ENCODE measurements at places on chromosomes 4 and X.

- DNase-seq: no peak
Observed at GRCh38 chr4:1711571-1712215, 426 bp downstream of the SLBP start.

DNA sequence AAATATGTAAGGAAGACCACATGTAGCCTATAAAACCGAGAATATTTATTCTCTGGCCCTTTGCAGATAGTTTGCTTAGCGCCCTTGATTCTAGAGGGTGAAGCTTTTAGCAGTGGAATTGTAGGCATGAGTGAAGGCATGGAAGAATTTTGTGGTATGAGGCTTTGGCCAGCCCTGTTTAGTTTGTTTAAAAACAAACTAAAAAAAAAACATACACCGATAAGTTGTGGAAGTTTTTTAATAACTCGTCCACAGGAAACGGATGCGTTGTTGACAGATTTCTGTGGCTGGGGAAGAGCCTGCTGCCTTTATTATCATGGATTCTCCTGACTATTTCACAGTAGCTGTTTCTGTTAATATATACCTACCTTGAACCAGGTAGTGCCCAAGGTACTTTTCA is 194.7 kb upstream of the LNX1 start:
- DNase-seq: no peak

DNA sequence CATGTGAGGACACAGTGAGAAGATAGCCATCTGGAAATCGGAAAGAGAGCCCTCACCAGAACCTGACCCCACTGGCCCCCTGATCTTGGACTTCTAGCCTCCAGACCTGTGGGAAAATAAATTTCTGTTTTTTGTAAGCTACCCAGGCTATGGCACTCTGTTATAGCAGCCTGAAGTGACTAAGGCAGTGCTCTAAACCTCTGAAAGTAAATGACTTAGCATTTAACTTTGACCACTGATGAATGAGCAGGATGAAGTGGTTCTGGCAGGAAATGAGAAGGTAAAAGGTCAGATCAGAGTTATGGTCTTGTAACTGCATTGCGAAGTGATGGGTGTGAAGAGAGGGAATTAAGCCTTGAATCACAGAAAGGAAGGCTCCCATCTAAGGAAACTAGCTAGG is 17.0 kb downstream of the GPAT3 start:
- DNase-seq: no peak

- no peak for DNase-seq
Observed at GRCh38 chr4:17523662-17524061, 8.7 kb downstream of the CLRN2 start.

DNA sequence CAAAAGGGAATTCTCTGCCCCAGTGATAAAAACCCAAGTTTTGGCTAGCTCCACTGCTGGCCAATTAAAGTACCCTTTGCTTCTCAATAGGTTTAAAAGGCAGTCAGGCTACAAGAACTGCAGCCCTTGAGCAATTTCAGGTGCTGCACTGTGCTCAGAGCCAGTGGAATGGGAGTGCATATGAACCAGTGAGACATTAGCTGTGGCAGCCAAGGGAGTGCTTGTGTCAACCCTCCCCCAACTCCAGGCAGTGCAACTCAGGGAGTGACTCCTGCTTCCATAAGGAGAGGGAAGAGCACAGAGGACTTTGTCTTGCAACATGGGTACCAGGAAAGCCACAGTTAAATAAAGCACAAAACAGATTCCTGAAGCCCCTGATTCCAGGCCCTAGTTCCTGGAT is 61.6 kb upstream of the VAMP7 start:
- no peak for DNase-seq

GRCh38 chr4:22764183-22764582 is 71.4 kb downstream of the GBA3 start:
- no peak for DNase-seq

- no peak for DNase-seq
Observed at GRCh38 chr4:37989398-37990260, 29.4 kb downstream of the PTTG2 start.

- no peak for DNase-seq
Observed at GRCh38 chrX:23902419-23902818, 5.3 kb downstream of the APOO start.

DNA sequence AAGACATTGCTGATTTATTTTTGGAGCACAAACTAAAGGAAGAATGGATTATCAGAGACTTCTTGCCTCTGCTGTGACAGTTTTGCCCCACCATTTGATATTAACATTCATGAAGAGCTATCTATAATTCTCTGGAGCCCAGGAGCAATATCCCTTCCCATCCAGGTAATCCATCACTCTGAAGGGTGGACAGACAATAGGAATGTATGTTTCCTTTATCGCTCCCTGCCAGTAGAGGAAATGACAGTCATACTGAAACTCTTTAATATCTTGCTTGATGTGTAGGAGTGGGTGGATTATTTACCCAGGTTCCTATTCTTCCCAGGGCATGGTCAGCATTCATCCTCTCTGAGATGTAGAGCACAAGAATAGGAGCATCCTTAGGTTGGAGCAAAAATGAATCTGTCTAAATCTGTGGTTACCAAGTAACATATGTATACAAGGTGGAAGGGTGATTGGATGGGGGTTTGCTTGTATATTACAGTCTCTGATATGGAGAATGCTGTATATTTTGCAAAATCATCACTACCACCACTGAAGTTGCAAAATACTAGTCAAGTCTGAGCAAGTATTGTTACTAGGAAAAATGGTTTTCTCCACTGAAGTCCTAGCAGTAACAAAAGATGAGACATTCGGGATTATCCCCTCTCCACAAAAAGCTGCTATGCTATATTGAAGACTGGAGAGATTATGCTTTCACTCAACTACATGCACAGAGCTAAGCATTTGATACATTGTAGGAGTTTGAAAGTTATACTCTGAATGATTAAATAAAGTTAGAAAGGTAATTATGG is 151.6 kb downstream of the CBLL2 start:
- DNase-seq: no peak

DNA sequence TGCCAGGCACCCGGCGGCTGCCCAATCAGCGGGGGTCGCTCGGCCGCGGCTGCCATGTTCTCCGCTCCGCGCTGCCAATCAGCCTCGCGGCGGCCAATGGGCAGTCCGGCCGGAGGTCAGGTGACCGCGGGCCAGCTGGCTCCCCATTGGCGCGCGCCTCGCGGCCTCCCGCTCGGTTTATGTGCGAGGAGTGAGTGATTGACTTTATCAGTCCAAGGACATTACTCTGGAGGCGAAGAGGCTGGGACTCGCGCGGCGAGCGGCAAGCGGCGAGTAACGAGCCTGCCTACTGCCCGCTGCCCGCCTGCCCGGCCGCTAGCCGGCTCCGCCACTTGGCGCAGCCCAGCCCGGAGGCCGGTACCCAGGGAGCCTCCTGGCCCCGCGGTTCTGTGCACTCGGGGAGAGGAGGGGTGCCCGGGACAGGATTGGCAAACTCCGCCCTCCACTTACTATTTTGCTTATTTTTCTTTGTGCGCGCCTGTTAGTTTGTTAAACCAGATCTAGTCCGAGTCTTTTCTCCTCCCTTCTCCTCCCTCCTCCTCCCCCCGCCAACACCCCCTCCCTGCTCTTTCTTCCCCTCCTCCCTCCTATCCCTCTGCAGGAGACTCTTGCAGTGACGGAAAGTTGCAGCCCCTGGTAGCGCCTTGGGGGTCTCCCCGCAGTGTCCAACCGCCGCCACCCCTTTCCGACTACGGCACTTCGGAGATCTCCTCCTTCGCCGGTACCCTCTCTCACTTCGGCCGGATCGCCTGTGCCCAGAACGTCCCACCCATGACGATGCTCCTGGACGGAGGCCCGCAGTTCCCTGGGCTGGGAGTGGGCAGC is at the start of gene ZIC3:
Gene ZIC3 (plus strand): TSS at position 207 of the 825 bp plus-strand sequence. CDS start 565 bp downstream, at position 772.
- DNase-seq: no peak

- DNase-seq: no peak
Observed at GRCh38 chr4:52837716-52838558, 24.2 kb upstream of the RASL11B start.

DNA sequence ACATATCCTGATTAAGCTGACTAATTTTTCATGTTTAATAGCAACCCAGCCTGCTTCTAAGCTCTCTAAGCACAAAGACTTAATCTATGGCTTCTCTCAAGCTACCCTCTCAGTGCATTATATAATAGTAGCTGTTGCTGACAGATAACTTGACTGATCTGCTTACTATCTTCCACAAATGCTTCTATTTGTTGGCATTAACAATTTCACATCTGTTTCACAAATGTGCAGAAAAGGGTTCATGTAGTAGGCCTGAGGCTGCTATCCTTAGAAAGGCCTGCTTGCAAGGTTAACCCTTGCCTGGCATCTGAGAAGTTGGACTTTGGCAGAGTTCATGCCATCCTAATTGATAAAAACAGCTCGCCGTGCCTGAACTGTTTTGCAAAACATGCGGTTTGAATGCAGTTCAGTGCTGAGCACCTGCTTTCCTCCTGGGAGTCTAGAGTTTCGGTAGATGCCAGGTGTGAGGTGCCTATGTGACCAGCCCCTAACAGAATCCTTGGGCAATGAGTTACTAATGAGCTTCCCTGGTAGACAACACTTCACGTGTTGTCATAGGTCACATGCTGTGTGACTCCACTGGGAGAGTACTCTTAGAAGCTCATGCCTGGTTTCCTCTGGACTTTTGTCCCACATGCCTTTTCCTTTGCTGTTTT is 68.4 kb downstream of the NSG1 start:
- DNase-seq: no peak

DNA sequence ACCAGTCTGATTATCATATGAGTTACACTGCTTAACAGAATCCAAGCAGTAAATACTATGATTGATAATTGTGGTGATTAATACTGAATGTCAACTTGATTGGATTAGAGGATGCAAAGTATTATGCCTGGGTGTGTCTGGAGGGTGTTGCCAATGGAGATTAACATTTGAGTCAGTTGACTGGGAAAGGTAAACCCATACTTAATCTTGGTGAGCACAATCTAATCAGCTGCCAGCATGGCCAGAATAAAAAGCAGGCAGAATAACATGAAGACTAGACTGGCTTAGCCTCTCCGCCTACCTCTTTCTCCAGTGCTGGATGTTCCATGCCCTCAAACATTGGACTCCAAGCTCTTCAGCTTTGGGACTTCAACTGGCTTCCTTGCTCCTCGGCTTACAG is 961.3 kb downstream of the ADGRL3 start:
- DNase-seq: no peak

- DNase-seq: no peak
Observed at GRCh38 chr4:10011277-10011676, 10.0 kb downstream of the SLC2A9 start.

DNA sequence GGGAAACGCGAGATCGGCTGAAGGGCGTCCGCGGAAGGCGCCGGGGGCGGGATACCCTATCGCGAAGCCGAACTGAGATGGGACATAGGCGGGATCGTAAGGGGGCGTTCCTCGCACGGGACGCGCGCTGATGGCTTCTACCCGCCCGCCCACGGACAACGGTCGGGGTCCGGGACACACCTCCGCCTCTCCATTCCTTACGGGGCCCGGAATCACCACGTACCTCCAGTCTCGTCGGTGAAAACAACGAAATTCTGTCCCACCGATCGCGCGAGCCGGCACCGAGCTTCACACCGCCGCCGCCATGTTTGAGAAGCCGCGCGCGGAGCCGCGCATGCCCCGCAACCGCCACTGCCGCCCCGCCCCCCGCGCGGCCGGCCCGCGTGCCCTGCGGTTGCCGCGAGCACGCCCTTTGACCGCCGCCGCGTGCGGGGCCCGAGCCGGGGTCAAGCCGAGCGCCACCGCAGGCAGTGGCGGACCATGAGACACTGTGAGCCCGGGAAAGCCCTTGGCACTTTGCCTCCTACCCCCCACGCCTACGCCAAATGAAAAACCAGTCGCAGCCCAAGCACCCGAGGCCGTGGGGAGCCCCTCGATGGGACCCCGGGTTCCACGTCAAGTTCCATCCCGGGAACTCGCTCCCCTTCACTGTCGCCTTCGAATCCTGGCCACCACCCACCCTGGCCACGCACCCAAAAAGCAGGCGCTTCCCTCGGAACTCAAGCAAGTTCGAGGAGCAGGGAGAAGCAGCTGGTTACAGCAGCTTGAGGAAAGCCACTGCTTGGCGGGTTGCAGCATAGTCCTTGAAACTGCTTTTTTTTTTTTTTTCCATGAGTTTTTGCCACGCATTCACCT is at the start of gene SCML2:
Gene SCML2 (minus strand): TSS at position 320 of the 855 bp plus-strand sequence. CDS start 20,617 bp downstream, outside the sequence.
- no peak for DNase-seq

DNA sequence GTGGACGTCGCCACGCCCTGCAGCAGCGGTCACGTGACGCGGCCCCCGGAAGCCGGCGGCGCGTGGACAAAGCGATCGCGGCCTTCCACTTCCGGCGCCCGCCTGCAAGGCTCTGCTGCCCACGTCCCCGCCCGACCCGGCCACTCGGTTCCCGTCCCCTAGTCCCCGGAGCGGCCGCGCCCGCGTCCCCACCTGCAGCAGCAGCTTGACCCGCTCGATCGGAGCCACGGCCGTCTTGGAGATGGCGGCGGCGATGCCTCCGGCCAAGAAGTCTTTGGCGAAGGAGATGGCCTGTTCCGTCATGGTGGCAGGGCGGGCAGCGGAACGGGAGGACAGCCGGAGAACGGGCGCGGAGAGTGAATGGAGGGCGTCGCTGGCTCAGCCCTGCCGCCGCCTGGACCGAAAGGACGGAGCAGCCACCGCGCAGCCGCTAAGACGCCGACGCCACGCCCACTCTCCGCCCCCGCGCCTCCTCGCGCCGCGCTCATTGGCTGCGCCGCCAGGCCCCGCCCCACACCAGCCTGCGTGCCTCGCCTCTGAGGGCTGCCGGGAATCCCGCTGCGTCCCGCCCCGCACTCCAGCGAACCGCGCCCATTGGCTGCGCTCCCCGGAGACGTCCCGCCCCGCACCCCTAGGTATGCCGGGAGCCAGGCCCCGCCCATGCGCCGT is at the start of gene SLC25A6:
Gene SLC25A6 (minus strand): TSS at position 407 of the 669 bp plus-strand sequence. CDS start 104 bp downstream, at position 303.
- DNase-seq: peak; percentile 99

DNA sequence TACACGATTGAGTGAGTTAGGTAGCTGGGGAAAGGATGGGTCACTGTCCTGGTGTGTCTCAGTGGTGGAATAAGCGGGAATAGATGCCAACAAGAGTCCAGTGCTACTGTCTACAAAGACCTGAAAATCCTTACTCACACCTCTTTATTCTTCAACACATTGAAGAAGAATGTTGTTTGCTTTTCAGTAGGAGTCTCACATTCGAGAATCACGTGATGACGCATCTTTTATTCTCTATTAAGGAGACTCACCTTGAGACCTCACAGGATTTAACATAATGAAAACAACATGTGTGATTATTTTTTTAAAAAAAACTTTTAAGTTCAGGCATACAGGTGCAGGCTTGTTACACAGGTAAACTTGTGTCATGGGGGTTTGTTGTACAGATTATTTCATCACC is 75.2 kb downstream of the CD38 start:
- no peak for DNase-seq

DNA sequence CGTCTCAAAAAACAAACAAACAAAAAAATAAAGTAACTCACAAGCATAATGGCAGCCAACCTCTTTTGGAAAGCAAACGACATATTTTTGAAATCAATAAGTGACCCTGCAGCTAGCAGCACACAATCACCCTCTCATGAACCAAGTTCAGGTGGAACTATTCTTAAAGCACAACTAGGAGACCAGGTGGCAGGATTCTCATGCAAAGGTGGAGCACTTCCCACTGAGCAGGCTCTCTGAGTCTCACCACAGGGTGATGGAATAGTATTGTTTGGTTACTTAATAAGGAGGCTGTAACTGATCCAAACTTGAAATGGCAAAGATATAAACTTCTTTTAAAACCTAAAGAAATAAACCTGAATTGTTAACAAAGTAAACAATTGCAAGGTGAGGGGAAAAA is 1293.1 kb downstream of the PCDH19 start:
- no peak for DNase-seq

- DNase-seq: no peak
Observed at GRCh38 chrX:155747520-155747919, 133.6 kb upstream of the VAMP7 start.

GRCh38 chrX:81201671-81202455 is at the start of the genes HMGN5 and SH3BGRL:
TSS of gene HMGN5 (minus strand) at chrX:81201913. CDS start at chrX:81121549, 80,364 bp downstream.
TSS of gene SH3BGRL (plus strand) at chrX:81202102. CDS start at chrX:81202201, 99 bp downstream.
- peak; percentile 32 for DNase-seq

Measured in stimulated activated CD8-positive, alpha-beta memory T cell treated with anti-CD3 and anti-CD28 coated beads, Interleukin-4, amount 100 ng/mL, for 4 hours (primary cell).